Daoy (cell line): ENCODE measurements at places on chromosomes 6 and 20. TPM values are rescaled to one million over a fixed set of nuclear protein-coding genes. Genes with fewer than 3 reads are reported as not detected.

DNA sequence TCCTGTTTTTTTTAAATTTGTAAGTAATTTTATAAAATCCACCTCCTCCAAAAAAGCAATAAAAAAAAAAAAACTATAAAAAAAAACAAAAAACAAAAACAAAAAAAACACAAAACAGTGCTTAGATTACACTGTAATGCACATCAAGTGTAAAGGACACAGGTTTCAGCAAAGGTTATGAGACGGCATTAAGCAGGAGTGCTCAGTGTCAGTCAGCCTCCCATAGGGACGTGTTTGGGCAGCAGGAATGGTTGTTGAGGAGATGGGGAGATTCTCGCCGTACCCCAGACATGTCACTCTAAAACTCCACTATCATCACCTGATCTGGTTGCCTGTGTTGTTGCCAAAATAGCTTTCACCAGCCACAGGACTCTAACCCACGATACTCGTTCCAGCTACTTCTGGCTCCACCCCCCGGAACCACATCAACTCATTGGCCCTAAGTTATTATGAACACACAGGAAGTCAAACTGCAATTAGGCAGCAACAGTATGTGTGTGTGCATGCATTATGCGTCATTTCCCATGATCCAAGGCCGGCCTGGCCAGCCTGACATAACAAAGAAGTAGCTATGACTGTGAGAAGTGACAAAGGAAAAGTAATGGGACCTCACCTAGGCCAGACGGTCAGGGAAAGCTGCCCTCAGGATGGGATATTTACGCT is 28.7 kb downstream of the ECT2L start:
- DNase-seq, result peak; percentile 52

- no peak for DNase-seq
These were observed 1.3 kb upstream of the KIAA0408 start for GRCh38 chr6:127460465-127460864.

GRCh38 chr6:157268835-157269234 is 54.5 kb downstream of the TMEM242 start:
- no peak for DNase-seq

SOBP gene
- 1.8 and 2.1 TPM in 2 replicates for total RNA-seq

CRYBG1 gene
- 14.1 and 15.6 TPM in 2 replicates for total RNA-seq
